ENCODE measurements at places on chromosomes 7 and 10.

GRCh38 chr10:57145548-57145947, 784.5 kb upstream of the ZWINT start:
- no peak for DNase-seq

GRCh38 chr10:18658271-18659124, 733 bp upstream of the ARL5B start:
- peak; percentile 51 for DNase-seq

DNA sequence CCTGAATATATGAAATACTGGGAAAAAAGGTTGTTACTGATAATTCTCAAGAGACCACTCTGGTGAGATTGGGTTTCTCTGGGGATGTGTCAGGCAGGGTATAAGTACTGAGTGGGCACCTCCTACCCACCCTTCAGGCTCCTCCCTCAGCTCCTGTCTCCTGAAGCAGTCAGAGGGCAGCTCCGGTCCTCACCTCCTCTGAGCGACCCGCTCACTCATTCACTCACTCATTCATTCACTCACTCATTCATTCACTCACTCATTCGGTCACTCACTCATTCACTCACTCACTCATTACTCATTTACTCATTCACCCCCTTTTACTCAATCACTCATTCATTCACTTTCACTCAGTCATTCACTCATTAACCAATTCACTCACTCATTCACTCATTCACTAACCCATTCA, 6.9 kb upstream of the PFKP start:
- no peak for DNase-seq

DNA sequence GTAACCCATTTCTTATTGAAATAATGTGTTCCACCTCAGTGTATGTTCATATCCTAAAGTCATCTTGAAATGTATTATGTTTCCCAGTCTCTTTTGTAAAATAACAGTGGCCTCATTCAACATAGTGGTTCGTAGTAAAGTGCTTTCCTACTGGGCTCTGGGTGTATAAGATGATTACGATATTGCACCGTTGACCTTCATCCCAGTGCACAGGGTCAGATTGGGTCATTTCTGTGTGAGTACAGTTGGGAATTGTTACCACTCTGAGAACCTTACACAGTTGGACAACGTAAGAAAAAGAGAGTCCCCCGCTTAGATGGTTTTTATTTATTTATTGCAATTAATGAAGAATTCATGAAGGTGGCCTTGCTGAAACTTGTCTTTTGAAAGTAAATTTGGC, 135.6 kb downstream of the CHN2 start:
- no peak for DNase-seq

- no peak for DNase-seq
These were observed 293.8 kb downstream of the RNLS start for GRCh38 chr10:88289342-88289741.

DNA sequence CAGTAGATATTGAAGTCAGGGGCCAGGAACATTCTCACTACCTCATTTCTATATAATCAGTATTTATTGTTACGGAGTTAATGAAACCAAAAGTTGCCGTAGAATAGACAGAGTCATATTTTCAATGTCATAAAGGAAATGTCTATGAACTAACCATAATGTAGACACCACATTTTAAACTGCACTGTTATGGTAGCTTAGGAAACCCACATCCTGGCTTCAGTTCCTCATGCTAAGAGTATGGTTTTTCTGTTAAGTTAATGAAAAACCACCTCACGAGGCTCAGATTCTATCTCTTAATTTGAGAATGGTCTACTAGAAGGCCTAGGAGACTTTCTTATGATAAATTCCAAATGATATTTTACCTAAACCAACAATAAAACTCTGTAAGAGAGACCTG, 166.5 kb downstream of the TMEM26 start:
- DNase-seq, result peak; percentile 33

DNA sequence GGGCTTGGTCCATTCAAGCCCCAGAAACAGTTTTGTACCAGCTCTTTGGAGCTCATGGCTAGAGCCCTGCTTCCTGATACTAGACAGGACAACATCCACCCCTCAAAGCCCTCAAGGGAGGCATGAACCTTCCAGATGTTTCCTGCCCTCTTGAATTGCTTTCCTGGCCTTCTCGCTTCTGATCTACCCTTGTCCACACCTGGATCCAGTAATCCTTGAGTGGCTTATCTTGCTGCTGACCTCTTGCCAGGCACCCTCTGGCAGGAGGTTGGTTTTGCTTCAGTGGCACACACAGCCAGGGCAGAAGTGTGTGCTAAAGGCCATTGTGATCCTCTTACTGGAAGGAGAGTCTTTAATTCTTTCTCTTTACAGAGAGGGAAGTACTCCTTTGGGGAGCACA, 495.8 kb downstream of the PLXNA4 start:
- DNase-seq, result no peak

GRCh38 chr10:123149568-123150270, 1.8 kb downstream of the HMX2 start:
- DNase-seq, result no peak

GRCh38 chr10:17085011-17085725, 44.4 kb downstream of the CUBN start:
- DNase-seq, result no peak

- DNase-seq, result no peak
These were observed 527.4 kb downstream of the PTPRN2 start for GRCh38 chr7:158060216-158060615.

- DNase-seq, result no peak
These were observed 11.5 kb downstream of the SHH start for GRCh38 chr7:155800741-155801267.

- DNase-seq, result no peak
These were observed 20.3 kb upstream of the CD36 start for GRCh38 chr7:80618096-80618495.

DNA sequence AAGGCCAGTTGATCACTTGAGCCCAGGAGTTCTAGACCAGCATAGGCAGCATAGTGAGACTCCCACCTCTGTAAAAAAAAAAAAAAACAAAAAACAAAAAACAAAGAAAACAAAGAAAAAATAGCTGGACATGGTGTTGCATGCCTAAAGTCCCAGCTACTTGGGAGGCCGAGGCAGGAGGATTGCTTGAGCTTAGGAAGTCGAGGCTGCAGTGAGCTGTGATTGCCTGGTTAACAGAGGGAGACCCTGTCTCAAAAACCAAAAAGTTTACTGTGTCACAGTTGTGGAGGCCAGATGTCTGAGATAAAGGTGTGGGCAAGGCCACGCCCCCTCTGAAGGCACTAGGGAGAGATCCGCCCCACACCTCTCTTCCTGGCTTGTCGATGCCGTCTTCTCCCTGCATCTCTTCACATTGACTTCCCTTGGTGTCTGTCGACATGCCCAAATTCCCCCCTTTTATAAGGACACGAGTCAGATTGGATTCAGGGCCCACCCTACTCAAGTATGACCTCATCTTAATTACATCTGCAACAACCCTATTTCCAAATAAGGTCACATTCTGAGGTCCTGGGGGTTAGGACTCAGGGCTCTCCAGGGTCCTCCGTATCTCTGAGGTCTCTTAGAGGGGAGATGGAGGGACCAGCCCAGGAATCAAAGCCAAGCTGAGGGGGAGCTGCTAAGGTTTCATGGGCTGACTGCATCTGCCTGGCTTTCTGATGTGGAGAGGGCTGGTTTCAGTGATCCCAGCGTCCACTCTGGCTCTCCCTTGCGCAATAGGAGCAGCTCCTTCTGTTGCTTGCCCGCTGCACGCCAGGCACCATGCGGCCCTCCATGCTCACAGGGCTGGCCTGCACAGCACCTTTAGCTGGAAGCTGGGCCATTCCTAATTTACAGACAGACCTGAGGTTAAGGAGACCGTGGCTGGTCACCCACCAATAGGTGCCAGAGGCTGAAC, 23.1 kb downstream of the AGAP3 start:
- DNase-seq, result no peak

DNA sequence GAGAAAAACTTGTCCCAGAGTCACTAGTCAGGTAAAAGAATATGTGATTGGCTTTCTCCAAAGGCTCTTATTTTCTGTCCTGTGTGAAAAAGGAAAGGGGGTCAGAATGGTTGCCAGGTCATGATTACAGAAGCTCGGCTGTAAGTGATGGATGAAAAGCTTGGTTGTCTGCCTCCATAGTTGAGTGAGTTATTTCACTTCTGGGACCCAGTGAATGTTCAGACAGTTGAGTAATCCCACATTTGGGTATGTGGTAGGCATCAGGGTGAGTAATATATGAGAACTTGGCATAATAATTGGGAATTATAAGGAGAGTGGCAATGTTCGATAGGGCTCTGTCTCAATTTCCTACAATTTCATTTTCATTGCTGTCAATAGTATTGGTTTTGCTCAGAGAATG, 72.5 kb downstream of the BBS9 start:
- no peak for DNase-seq

- DNase-seq, result no peak
These were observed 179.2 kb downstream of the CCDC3 start for GRCh38 chr10:12822126-12822892.

GRCh38 chr7:91085175-91085574, 179.1 kb upstream of the FZD1 start:
- no peak for DNase-seq

GRCh38 chr10:10765017-10765416, 252.7 kb upstream of the CELF2 start:
- DNase-seq, result no peak

- no peak for DNase-seq
These were observed 20.1 kb upstream of the ITPRID1 start for GRCh38 chr7:31493714-31494181.

- no peak for DNase-seq
These were observed 48.6 kb upstream of the KIF5B start for GRCh38 chr10:32104622-32105509.

- no peak for DNase-seq
These were observed 285.9 kb upstream of the NEBL start for GRCh38 chr10:21183025-21183424.

DNA sequence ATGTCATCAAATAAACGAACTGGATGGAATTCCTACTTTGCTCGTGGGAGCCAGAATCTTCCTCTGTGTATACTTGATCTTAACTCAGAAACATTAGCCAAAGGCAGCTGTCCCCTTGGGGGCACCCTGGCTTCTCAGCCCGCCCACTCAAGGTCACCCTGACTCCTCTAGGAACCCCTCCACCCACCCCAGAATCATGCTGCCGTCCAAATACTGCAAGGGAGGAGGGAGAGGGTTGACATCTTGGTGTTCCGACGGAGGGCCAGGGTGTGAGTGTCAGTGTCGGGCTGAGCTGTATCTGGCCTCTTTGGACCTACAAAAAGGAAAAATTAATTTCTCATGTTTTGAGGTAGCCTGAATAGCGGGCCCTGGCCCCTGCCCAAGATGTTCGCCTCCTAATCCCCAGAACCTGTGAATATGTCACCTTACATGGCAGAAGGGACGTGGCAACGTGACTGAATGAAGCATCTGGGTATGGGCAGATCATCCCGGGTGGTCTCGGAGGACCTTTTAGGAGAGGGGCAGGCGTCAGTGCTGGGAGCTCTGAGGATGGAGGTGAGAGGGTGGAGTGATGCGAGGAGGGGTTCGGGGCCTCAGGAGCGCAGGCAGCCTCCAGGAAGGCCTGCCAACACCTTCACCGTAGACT, 40.5 kb upstream of the RBM33 start:
- no peak for DNase-seq

GRCh38 chr7:134415700-134416099, 43.2 kb downstream of the AKR1B1 start:
- DNase-seq, result no peak

GRCh38 chr7:55903985-55904759, 16.9 kb downstream of the ZNF713 start:
- DNase-seq, result no peak

DNA sequence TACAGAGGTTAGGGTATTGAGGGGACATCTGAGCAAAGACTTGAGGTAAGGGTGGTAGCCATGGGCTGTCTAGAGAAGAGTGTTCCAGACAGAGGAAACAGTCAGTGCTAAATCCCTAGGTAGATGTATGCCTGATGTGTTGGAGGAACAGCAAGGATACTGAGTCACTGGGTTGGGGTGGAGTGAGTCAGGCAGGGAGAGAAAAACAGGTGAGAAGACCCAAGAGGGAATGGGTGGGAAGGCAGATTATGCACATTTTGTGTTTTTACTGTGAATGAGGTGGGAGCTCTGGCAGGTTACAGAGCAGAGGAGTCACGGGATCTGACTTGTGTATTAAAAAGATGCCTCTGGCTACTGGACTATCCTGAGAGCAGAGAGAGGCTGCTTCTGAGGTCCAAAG, 285.0 kb downstream of the CALN1 start:
- no peak for DNase-seq

Data from NAMALWA (cell line).